DND-41 (cell line): ENCODE measurements at places on chromosomes 7 and 10.

GRCh38 chr7:113722006-113722405, 196.8 kb downstream of the PPP1R3A start:
- no peak for DNase-seq

DNA sequence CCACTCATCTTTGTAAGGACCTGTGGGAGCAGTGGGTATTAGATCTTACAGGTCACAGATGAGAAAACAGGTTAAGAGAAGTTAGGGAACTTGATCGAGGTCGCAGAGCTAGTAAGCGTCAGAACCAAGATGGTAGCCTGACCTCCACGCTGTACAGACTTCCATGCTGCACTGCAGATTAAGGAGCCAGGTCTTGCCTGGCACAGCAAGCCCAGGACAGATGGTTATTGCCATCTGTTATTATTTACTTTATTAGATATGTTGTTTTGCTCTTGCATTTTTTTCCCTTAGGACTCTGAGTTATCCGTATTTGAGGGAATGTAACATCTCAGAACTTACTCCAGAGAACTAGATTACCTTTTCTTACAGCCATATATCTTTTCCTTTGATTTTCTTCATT, 147.2 kb downstream of the NSUN6 start:
- DNase-seq: no peak

DNA sequence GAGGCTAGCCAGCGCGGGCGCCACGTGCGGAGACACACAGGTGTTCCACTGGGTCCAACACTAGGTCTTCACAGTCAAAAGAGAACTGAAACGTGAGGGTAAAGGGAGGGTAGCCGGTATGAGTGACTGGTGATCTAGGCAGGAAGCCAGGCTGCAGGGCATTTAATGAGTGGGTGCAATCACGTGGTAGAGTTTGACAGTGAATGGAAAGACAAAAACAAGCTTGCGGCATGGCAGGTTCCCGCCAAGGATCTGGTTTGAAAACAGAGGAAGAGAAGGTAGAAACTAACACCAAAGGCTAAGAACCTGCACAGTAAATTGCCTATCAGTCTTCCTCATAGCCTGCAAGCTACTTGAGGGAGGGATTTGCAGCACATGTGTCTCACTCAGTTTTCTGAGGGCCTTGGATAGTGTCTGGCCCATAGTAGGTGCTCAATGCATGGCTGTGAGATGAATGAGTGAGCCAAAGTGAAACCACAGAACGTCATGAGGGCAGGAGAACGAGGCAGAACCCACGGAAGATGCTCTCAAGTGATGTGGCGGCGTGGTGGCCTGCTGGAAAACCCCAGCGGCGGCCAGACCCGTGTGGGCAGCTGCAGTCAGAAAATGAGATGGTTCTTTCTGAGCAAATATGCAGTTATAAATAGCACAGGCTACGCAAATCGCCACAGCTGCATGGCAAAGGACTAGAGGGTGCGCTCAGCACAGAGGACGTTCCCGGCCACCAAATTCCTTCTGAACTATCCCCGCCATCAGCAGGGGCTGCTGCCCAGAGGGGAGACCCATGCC, 183.6 kb upstream of the NFE2L3 start:
- no peak for DNase-seq

DNA sequence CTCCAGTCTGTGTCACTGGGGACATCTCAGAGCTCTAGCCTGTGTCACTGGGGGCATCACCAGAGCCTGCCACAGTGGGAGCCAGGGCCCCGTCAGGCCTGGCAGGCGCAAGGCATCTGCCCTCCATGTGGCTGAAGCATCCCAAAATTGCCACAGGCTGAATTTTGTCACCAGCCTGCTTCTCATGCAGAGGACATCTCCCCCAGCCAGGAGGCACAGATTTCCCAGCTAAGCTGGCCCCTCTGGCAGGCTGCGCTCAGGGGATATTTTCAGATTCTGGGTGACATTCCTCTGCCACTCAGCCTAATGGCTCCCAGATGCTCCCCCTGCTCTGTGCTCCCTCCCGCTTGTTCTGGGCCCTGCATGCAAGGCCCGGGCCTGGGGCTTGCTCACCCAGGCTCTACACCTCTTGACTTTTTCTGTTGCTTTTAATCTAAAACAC, 64.6 kb downstream of the COL13A1 start:
- no peak for DNase-seq

DNA sequence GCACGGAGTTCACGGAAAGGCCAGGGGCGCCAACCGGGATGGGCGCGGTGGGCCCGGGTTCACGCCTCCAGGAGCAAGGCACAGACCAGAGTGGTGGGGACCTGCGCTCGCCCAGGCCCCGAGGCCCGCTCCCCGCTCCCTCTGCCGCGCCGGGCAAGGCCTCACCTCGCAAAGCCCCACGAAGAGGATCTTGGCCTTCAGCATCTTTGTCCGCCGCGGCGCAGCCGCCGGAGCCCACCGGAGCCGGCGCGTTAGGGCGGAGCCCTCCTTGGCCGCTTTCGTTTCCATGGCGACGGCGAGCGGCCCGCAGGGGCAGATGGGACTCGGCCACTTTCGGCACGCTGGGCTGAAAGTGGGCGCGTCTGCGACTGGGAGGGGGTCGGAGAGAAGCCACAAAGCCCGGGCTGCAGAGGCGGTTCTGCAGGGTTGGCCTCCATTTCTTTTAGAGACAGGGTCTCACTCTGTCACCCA, 944.4 kb upstream of the ZNF722 start:
- DNase-seq: no peak

- DNase-seq: no peak
Observed at GRCh38 chr7:120041798-120042197, 231.2 kb upstream of the KCND2 start.

DNA sequence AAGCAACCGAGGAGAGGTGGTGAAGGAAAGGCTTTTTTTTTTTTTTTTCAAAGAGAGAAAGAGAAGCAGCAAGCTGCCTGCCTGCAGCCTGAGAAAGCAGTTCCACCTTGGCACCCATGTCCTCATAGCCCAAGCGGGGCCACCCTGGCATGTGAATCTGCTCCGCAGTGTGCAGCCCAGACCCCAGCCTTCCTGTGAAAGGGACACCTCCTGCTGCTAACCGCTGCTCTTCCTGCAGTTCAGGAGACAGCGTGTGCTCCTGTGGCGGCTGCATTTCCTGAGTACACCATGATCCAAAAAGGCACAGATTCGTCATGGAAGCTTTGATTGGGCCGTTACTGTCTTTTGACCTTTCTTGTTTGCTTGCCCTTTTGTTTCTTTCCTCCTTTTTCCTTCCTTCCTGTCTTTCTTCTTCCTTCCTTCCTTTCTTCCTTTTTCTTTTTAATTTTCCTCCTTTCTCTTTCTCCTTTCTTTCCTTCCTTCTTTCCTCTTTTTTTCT, 38.1 kb downstream of the IKZF1 start:
- DNase-seq: peak; percentile 88

GRCh38 chr10:23147035-23147434, 45.1 kb upstream of the PTF1A start:
- DNase-seq: no peak

- DNase-seq: no peak
Observed at GRCh38 chr7:21719846-21720245, 177.0 kb downstream of the DNAH11 start.

GRCh38 chr7:12062062-12062461, 149.0 kb upstream of the TMEM106B start:
- no peak for DNase-seq

DNA sequence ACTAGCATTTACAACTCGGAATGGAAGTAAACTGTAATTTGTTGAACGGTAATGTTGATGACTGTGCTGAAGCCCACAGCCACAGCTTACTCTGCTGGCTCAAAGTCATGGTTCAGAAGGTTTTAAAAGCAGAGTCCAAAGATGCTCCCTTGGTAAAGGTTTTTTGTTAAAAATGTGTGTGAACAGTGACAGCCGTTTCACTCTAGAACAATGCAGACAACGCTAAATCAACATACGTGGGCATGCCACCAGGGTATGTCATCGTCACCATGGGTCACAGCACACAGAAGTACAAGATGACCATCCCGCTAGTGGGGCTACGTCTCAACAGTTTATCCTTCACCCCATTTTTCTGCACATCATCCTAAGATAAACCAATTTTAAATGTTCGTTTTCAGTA, 106.5 kb upstream of the LANCL2 start:
- no peak for DNase-seq

DNA sequence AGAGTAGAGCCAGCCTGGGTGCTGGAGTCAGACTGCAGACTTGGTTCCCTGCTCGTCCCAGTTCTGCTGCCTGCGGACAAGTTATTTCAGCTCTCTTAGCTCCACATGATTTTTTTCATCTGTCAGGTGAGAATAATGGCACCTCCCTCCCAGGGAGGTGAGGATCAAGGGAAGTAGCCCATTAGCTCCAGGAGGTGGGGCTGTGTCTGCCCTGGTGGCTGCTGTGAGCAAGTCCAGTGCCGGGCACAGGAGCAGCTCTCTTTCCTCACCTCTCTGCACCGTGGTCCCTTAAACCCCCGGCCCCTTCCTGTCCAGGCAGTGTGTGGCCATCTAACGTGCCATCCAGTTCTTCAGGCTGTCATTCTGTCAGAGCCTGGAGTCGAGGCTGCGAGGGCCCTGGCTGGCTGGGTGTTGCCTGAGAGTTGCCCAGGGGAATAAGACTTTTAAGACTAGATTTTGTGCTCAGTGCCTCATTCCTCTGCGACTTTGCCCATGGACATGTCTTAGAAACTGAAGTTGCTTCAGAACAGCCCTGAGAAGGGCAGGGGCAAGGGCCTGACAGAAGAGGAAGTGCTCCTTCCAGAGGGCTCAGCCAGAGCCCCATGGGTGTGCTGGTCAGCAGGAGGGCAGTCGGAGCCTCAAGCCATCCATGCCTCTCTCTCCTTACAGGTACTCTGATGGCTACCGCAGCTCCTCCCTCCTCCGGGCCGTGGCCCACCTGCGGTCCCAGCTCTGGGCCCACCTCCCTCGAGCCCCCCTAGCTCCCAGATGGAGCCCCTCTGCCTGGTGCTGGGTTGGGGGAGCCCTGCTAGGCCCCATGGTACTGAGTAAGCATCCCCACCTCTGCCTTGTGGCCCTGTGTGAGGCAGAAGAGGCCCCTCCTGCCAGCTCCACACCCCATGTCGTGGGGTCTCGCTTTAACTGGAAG, 5.0 kb downstream of the ABCB8 start:
- DNase-seq: no peak

DNA sequence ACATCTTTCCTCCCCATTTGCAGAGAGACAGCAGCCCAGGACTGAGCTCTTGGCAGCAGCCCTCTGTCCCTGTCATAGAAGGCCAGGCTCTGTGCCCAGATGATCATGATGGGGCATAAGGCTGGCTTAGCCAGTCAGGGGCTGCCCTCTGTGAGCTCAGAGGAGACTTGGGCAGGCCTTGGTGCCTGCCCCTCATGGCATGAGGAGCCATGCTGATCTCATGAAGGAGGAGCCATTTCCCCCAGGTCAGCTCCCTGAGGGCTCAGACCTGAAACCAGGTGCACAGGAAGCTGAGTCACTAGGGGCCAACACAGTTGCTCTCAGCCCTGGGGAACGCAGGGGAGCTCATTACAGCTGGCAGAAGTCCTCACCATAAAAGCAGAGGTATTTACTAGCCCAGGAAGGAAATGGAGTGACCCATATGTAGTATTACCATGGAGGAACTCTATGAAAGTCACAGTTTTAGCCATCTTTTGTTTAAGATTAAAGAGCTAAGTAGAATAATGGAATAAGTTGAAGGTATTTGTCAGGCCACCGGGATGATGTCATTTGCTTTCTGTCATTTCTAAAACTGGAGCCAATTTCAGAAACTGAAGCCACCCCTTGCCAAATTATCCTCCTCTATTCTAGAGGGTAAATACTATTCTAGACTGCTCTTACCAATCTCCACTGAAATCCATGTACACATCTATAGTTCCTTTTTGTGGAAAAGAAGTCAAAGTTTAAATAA, 362.4 kb upstream of the ZNF32 start:
- peak; percentile 7 for DNase-seq

- DNase-seq: no peak
Observed at GRCh38 chr10:110548002-110548401, 19.5 kb upstream of the SMC3 start.

GRCh38 chr7:80794631-80795573, 123.9 kb downstream of the SEMA3C start:
- no peak for DNase-seq

- no peak for DNase-seq
Observed at GRCh38 chr7:71403202-71403946, 271.4 kb downstream of the GALNT17 start.

- DNase-seq: no peak
Observed at GRCh38 chr10:24824536-24824935, 100.8 kb upstream of the ARHGAP21 start.

- no peak for DNase-seq
Observed at GRCh38 chr7:137276189-137276588, 67.3 kb downstream of the PTN start.

- no peak for DNase-seq
Observed at GRCh38 chr7:158745057-158745715, 40.6 kb upstream of the NCAPG2 start.

GRCh38 chr7:22726907-22727713, at the start of gene IL6:
IL6 (plus strand) TSS chr7:22727200; CDS start chr7:22727263, 63 bp downstream.
- DNase-seq: peak; percentile 71

DNA sequence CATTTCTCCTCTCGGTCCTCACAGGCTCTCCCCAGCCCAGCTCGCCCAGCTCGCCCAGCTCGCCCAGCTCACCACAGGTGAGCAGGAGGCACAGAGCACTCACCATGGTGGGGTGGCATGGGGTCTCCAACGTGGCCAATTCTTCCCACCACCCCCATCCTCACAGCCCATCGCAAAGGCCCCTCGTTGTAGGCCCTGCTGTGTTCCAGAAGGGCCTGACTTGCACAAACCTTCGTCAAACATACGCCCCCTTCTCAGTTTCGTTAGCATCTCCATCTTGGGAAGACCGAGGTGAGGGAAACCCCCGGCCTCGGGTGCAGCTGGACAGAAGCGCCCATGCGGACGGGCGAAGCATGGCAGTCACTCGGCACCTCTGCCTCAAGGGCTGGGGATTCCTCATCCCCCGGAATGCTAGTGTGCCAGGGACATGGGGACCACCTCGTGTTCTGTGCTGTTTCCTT, 304.6 kb downstream of the TNS3 start:
- DNase-seq: no peak
